ENCODE measurements at places on chromosomes 1 and 21. TPM values are rescaled to one million over a fixed set of nuclear protein-coding genes. Genes with fewer than 3 reads are reported as not detected.

The ANKRD35 gene
- 0.80 TPM for total RNA-seq

The GBP4 gene
- total RNA-seq, result 24.2 TPM

The AMIGO1 gene
- 4.9 TPM for total RNA-seq

The NBPF6 gene
- not detected for total RNA-seq

Measured in CD8-positive, alpha-beta memory T cell (primary cell).